NCI-H82 (cell line): ENCODE measurements at places on chromosomes 1 and 21.

- no peak for DNase-seq
Observed at GRCh38 chr1:47577303-47578025, 139.6 kb downstream of the FOXD2 start.

GRCh38 chr1:31626223-31627207 lies 9.0 kb downstream of the HCRTR1 start:
- peak; percentile 61 for DNase-seq

- DNase-seq: no peak
Observed at GRCh38 chr1:60874718-60875117, 207.6 kb upstream of the NFIA start.

- DNase-seq: no peak
Observed at GRCh38 chr1:157347506-157347905, 204.8 kb downstream of the FCRL5 start.

GRCh38 chr21:46080171-46081021 lies 17.5 kb upstream of the COL6A2 start:
- no peak for DNase-seq

GRCh38 chr1:205398586-205398985 lies 23.3 kb downstream of the LEMD1 start:
- no peak for DNase-seq

- no peak for DNase-seq
Observed at GRCh38 chr1:14524826-14525636, 73.5 kb upstream of the KAZN start.

DNA sequence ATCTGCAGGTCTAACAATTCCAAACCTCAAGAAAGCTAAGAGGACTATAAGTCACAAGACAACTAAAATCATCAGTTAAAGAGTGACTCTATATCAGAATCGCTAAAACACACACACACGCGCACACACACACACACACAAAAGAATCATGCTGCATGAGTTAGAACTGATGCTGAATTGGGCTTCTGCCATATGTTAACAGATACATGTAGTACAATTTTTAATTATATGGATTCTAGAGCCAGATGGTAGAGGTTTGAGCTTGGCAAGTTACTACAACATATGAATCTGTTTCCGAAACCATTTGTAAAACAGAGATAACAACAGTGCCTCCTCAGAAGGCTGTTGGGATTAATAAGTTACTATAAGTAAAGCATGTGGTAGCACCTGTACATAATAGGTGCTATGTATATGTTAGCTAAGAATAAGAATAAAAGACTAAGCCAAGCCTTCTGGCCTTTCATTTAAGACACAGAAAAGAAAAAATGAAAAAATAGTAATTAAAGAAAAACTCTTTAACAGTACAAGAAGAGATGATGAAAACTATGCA lies 17.9 kb downstream of the EPRS1 start:
- no peak for DNase-seq

DNA sequence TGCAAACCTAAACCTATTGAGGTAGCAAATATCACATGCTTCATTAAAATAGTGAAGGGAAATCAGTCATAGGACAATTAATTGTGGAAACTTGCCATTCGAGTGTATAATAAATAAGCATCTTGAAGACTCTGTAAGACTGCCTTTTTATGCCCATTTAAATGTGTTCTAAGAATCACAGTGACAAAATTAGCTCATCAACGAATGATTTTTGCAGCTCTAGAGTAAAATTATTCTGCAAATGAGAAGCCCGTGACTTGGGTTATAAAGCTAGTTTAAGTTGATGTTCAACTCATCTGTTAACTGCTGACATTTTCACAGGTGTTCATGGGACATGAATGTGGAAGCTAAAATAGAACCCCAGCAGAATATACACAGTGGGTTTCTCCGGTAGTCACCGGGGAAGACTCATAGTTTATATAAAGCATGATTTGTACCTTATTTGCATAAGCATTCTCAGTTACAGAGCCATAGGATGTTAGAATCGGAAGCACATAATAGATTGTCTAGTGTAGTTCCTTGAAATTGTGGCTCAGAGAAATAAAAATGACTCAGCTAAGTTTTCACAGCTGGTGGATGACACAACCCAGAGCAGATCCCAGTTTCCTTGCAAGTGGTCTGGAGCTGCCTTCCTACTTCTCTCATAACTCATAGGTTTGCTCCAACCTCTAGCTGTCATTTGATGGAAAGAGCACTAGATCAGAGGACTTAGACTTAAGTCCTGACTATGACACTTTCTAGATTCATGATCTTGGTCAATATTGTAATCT lies 107.3 kb downstream of the UCHL5 start:
- no peak for DNase-seq

DNA sequence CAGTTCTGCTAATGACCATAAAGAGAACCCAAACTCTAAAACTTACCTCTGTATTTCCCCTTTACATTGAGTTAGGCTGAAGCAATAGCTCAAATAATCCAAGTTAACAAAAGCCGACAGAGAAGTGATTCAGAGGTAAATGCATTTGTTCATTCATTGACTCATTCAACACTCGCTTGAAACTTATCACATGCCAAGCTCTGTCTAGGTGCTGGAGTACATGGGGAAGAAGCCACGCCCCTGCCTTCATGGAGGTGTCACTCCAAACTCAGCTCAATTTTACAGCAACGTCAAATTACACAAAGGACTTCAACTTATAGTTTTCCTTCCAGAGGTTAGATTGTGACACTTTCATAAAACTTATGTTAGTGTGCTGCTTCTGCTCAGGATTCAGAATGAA lies 45.8 kb downstream of the SLC25A24 start:
- DNase-seq: no peak

DNA sequence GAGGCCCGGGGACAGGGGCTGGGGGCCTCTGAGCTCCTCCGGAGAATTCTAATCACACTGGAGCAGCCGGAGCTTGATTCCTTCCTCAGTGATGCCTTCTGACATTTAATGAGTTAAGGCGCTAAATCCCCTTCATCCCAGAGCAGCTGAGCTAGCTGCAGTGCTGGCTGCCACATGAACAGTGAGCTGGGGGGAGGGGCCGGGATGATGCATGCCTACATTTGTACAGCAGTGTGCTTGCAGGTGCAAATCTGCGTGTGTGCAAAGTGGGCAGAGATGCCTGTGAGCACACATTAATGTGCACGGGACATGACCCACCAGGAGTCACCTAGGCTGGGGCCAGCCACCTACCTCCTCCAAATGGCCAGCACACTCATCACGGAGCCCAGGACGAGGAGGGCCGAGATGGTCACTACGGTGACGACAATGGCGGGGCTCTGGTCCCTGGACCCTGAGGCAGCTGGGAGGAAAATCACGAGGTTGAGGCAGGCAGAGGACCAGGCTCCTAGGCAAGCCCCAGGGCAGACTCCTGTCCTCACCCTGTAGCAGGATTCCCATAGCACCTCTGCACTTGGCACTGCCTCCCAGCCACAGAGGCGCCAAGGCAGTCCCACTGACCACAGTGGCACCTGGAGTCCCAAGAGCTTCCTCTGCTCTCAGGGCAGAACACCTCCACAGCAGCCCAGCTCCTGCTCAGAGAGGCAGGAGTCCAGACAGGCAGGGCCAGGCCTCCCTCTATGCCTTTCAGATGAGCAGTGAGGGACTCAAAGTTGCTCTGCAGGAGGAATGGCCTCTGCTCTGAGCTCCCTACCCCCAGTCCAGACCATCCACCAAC lies 34.7 kb downstream of the CDCA8 start:
- peak; percentile 98 for DNase-seq

GRCh38 chr1:35866991-35867390 lies 16.0 kb upstream of the AGO1 start:
- no peak for DNase-seq

DNA sequence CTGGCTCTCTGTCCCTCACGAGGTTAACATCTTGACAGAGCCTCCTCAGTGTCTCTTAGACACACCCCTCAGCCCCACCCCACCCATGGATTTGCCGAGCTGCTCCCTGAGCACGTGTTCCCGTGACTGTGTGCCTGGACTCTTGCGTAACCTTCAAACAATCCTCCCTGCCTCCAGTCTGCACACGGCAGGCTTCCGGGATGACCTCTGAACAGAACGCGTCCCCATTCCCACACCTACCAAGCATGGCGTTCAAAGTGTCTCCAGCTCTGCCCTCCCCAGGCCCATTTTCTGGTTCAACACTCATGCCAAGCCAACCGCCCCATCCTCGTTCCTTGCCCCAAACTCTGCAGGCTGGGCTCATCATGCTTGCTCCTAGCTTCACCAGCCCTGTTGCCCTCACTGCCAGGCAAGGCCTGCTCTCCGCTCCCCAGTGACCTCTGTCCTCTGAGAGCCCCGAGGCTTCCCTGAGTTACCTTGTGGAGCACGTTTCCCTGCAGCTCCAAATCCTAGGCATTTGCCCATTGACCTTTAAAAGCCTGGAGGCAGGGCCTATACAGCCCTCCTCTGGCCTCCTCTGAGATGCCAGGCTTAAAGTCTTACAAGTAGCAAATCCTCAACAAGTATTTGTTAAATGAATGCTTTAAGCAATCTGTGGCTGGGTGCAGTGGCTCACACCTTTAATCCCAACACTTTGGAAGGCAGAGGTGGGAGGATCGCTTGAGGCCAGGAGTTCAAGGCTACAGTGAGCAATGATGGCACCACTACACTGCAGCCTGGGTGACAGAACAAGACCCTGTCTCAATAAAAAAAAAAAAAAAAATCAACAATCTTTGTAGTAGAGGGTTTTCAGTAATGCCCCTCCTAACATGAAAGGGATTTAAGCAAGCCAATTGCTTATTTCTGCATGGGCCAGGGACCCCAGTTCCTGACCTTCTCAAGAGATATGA lies 5.0 kb downstream of the AGT start:
- DNase-seq: peak; percentile 32

- DNase-seq: no peak
Observed at GRCh38 chr1:30234091-30234490, 489.3 kb downstream of the MATN1 start.

- DNase-seq: no peak
Observed at GRCh38 chr1:66265796-66266195, 268.2 kb upstream of the SGIP1 start.

DNA sequence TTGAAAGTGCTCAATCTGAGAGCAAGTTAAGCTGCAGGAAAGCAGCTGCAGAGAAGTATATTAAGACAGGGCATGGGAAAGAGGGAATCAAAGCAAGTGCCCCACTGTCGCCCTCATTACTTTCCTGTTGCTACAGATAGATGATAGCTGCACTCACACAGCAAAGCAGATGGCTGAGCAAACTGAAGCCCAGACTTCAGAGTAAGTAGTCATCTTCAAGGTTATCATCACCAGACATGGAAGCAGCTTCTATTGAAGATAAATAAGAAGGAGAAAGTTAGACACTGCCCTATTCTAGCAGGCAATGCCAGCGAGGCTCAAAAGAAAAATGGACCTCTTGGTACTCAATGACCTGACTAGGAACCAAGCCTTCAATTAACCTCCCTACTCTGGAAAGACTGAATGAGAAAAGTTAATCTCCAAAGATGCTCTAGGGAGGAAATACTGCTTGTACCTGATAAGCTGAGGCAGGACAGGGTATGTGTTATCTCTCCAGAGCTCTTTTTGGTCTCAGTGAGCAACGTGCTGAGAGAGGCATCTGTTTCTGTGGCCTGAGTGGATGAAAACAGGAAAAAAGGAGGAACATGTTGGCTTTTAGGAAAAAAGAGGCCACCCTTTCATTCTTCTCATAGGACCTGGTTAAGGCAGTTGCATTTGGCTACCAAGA lies 11.1 kb upstream of the MRPL9 start:
- DNase-seq: no peak

GRCh38 chr1:176017722-176018121 lies 189.4 kb downstream of the COP1 start:
- no peak for DNase-seq

GRCh38 chr1:16484501-16484835 lies 29.6 kb downstream of the RNU1-1 start:
- no peak for DNase-seq

GRCh38 chr1:236009191-236009590 lies 55.7 kb downstream of the NID1 start:
- no peak for DNase-seq

DNA sequence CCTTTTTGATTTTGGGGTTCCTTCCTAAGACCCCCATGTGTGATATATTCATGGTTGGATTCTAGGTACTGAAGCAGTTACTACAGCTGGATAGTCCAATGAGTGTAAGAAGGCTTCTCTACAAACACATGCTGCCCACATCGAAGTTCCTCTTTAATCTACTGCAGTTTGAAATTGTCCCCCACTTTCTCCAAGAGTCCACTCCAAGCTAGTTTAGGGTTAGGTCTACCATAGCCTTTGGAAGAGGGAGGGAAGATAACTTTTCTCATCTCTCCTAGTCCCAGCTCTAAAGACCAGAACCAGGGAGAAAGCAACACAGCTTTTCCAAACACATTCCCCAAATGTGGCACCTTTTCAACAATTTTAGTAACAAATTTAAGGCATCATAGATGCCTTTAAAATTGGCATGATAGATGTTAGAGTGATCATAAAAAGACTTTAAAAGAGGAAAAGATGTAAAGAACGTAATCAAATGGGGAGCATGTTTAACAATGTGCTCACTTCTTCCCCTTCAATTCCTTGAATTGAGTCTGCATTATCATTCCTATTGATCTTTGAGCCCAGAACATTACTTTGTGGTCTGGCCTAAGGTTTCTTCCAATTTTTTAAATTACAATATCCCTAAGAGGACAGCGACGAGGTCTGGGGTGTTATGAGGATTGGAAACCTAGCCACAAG lies 1.0 kb upstream of the EXO1 start:
- DNase-seq: no peak

- peak; percentile 67 for DNase-seq
Observed at GRCh38 chr21:37087188-37087587, 14.1 kb downstream of the TTC3 start.

DNA sequence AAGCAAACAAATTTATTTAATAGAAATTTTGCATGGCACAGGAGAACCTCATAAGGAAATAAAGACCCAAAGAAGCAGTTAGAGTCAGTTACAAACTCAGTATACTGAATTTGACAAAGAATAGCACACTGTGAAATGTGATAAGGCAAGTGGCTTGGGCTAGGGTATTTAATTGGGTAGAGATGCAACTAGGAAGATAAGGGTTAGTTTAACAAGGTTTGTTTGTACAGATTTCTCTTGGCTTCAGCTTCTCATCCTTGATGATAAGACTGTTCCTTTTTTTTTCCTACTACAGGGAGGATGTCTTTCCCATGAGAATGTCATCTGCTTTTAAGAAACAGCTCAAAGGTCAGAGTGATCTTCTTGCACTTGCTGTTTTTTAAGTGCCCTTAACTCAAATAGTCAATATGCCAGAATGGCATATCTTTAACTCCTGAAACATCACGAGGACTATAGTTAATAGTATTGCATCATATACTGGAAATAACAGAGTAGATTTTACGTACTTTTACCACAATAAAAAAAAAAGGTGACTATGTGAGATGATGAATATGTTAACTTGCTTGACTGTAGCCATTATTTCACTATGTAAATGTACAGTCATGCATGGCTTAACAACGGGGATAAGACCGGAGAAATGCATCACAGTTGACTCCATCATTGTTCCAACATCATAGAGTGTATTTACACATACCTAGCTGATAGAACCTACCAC lies 9.2 kb upstream of the TRAF3IP3 start:
- DNase-seq: no peak

- DNase-seq: peak; percentile 28
Observed at GRCh38 chr1:189859385-189859977, 618.2 kb downstream of the BRINP3 start.

- DNase-seq: peak; percentile 13
Observed at GRCh38 chr21:26067836-26068594, 102.6 kb downstream of the APP start.
